GM12878 (cell line): ENCODE measurements at places on chromosomes 1 and 21. TPM values are rescaled to one million over a fixed set of nuclear protein-coding genes. Genes with fewer than 3 reads are reported as not detected.

DNA sequence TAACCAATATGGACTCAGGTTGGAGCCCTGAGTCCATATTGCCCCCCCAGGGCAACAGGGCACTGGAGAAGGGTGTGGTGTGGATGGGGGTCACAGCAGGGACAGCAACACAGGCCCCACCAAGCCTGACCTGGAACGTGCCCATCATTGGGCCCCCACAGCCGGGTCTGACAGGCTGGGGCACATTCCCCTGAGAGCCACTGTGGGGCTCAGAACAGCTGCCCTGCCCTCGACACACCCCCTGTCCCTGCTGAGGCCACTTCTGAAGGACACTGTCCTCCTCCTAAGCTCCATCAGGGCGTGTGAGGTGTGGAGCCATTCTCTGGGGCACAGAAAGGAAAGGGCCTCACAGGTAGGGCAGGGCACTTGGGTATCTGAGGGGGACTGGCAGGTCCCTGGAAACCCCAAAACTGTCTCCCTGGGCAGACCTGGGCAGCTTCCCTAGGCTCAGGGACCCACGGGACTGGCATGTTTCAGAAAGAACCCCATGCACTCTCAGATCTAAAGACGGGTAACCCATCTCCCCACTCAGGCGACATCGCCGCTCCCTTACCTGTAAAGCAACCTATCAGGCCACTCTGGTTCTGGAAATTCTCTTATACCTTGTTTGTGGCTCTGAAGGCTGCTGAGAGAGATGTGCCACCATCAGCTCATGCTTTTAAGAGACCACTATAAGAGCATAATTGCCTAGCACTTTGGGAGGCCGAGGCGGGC, 95.5 kb downstream of the DMRTB1 start:
- no peak for DNase-seq

Gene PDIK1L
- 11.9 and 13.7 TPM in 2 replicates for total RNA-seq

DNA sequence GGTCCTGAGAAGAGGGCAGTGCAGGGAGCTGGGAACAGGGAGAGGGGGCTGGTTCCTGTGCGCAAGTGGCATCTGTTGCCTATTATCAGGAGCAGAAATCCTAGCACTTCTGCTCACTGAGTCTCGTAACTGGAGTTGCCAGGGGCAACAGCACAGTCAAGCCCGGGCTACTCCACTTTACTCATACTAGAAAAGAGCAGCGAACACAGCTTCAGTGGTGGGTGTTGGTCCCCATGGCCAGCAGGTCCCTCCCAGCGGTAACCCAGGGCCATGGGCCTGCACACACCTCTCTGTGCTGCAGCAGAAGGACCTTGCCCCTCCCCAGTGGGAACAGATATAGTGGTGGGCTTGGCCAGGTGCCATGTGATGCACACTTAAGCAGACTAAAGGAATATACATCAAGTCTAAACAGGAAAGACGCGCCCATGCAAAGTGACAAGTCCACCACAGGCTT, 8.5 kb downstream of the PYCR2 start:
- DNase-seq = no peak

GRCh38 chr1:28466226-28466778, 39.5 kb upstream of the RCC1 start:
- DNase-seq = no peak

DNA sequence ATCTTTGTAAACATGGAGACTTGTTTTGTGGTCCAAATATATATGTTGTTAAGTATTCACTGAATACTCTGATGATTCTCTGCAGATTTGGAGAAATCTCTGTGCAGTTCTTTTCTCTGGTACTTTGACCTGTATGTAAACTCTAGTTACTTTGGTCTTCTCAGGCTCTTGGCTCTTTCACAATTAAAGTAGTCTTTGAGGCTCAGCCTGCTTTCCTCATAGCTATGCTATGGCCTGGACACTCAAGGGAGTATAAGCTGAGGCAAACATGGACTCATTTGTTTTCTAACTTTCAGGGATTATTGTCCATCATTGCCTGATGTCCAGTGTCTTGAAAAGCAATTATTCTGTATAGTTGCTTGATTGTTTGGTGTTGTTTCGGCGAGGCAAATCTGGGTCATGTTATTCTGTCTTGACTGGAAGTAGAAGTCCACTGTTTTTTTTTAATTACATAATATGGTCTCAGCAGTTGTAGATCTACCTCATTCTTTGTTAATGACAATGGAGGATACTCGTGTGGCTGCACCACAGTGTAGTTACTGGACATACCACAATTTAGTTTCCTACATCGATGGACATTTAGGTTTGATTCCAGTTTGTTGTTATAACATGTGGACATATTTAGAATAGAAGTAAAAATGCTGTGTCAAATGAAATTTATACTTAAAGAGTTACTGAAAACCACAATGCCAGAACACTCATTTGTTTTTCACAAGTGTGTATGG, 9.2 kb downstream of the PTBP2 start:
- DNase-seq = no peak

- no peak for DNase-seq
Measured at GRCh38 chr1:94578856-94579255, 37.3 kb upstream of the F3 start.

- no peak for DNase-seq
Measured at GRCh38 chr1:1299686-1300351, 7.9 kb downstream of the ACAP3 start.

GRCh38 chr1:244180256-244180655, 129.2 kb downstream of the ZBTB18 start:
- no peak for DNase-seq

DNA sequence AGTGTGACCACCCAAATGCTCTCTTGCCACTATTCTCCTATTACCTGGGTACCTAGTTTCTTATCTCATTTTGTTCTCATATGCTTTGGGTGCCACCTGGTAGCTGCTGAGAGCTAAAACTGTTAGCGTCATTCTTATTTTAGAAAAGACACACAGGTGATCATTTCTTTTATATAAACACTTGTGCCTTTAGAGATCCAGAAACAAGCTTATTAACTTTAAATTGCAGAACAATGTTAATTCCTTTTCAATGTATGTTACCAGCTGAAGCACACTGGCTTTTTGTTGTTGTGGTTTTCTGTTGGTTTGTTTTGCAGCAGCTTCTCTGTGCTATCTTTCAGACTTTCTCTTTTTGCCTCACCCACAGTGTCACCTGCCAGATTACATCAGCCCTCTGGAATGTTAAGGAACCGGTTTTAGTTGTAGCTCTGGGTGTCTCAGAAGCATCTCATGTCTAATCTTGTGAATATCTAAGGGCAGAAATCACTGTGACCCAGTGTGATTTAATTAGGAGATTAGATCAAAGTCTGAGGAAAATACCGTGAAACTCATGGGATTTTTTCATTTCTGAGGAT, 43.4 kb upstream of the SLC19A2 start:
- DNase-seq = no peak

GRCh38 chr1:108718927-108719655, 6.4 kb downstream of the FNDC7 start:
- DNase-seq = no peak

Gene TMIGD3
- 0.13 TPM in 1 of 2 replicates, not detected in the other for total RNA-seq

DNA sequence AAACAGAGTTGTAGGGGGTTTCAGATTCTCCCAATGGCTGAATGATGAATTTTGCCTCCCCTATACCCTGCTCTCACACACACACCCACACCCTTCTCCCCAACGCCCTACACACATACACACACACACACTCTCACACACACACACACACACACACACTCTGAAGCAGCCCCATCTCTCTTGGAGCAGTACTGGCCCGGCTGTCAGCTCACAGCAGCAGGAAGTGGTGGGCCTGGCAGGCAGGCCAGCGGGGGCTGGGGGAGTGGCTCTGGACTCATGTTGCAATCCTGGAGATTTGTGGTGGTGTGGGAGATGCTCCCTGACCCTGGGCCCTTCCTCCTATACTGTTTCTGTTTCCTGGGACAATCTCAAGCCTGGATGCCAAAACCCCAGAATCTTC, 2.2 kb downstream of the IKBKE start:
- no peak for DNase-seq

Gene ASPM
- total RNA-seq = 36.4 and 36.9 TPM in 2 replicates

DNA sequence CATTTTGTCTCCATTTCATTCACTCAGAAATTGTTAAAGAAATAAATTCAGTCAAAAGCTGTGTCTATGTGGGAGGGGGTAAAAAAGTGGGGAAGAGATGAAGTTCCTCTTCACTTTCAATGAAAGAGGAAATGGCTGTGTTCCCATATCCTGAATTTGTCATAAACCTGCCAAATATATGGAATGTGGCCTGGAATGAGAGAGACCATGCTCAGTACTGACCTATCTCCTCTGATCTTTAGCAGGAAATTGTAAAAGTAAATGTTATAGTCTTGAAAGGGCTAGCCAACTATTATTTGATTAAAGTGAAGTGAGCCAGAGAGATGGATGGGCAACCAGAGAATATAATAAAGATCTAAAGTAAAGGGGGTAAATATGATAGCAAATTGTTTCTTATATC, 130.3 kb upstream of the C21orf91 start:
- DNase-seq = no peak

Gene IL19
- not detected in 2 replicates for total RNA-seq

- DNase-seq = no peak
Measured at GRCh38 chr1:41673806-41674205, 189.3 kb upstream of the EDN2 start.

DNA sequence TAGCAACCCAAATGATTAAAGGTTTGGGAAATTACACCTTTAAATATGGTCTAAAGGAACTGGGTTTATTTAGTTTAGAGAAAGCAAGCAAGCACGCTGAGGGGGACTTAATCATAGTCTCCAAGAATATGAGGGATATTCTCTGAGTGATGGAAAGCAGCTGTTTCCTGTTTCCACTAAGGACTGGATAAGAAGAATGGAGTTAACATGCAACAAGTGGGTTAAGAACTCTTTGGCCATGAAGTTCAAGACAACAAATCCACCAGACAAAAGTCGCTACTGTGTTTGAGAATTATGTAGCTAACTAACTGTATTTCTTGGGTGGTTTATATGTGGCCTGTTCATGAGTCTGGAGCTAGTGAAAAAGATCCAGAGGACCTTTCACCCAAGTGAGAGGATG, 85.7 kb downstream of the TGFB2 start:
- DNase-seq = no peak

Gene ELF3
- 1.1 and 2.4 TPM in 2 replicates for total RNA-seq

DNA sequence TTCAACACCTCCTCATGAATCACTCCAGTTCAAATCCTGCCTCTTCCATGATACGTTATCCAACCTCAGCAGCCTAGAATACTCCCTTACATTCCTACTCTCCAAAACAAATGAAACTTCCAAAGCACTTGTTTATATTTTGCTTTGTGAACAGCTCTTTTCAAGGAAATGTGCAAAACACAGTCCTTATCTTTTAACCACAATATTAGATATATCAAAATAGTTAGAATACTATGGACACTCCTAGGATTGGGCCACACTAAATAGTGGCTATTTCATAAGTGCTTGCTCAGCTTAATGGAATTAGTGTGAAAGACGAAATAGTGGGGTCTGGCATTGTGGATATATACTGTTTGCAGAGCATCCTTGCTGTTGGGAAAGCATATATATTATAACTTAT, 173.5 kb downstream of the ZC3H11B start:
- no peak for DNase-seq

Gene LINGO4
- total RNA-seq = not detected in 2 replicates

Gene SLFNL1
- total RNA-seq = 0.18 and 0.24 TPM in 2 replicates
